Activated CD4-positive, alpha-beta T cell treated with anti-CD3 and anti-CD28 coated beads, Interleukin-2, Interleukin-6, amounts not matched to agents 100 ng/mL and 50 ng/mL, durations not matched to agents 16 hours and 8 hours (primary cell): ENCODE measurements at places on chromosomes 12 and 14.

DNA sequence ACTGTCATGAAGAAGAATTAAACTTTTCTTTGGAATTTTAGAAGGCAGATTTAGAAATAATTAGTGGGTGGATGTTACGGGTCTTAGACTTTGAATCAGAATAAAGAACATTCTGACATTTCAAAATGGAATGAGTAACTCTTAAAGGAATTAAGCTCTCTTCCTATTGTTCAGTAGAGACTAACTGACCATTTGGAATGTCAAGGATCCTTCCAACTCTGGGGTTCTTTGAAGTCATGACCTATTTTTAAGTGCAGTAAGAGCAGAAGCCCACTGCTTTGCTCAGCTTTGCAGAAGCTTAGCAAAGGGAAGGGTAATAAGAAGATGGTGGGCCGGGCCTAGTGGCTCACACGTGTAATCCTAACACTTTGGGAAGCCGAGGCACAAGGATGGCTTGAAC lies 4.0 kb downstream of the CHURC1 start:
- no peak for DNase-seq

GRCh38 chr12:113889891-113890581 lies 76.1 kb downstream of the RBM19 start:
- DNase-seq = no peak

- no peak for DNase-seq
Observed at GRCh38 chr12:45227316-45228067, 11.6 kb downstream of the ANO6 start.

- no peak for DNase-seq
Observed at GRCh38 chr14:66383771-66384170, 102.4 kb upstream of the CCDC196 start.

DNA sequence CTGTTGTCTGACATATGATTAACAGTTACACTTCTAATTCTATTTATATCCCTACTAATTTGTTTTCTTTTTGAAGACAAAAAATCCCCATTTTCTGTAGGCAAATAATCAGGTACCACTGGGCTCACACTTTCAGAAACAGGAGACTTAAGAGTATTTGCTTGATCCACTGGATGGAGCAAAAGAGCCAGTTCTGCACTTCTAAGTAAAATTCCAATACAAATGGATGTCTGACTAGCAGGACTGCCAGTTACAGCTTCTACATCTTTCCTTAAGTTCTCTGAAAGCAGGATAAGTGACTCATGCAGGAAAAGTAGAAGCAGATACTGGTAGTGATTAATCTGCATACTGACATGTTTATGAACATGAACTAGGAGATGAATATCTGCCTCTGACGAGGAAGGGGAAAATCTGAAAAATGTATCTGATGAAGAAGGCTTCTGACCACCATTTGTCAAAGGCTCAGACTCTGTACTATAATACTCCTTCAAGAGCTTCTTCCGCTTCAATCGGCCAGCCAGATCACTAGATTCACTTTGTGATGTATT lies 73.8 kb upstream of the ANKS1B start:
- no peak for DNase-seq

GRCh38 chr12:26621932-26622331 lies 211.1 kb downstream of the ITPR2 start:
- no peak for DNase-seq

- DNase-seq = no peak
Observed at GRCh38 chr12:121277374-121277759, 19.1 kb downstream of the CAMKK2 start.

DNA sequence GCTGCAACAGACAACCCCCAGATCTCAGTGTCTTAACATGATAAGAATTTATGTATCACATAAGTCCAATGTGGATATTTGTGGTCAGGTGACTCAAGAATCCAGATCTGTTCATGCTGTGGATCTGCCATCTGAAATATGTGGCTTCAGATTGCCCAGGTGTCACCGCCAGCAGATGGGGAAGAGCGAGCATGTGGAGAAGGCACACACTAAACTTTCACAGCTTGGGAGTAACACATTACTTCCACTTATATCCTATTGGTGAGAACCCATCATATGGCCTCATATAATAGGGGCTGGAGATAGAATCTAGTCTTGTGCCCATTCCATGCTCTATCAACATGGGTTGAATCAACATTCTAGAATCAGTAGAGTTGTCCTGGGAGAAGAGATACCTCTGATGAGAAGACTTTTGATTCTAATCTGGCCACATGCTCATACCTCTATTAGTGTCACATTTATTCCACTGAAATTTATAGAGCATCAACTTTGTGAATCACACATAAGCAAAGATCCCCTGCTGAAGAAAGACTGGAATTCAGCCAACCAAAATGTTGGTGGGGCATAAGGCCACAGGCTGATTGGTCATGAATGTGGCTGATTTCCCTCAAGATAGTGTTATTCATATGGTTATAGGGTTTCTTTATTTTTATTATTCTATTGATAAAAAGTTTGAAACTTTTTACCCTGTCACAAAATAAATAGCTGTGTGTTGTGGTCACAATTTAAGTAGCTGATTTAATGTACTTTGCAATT lies 6.0 kb upstream of the CALCOCO1 start:
- no peak for DNase-seq
